ENCODE measurements at places on chromosomes 6 and 20. TPM values are rescaled to one million over a fixed set of nuclear protein-coding genes. Genes with fewer than 3 reads are reported as not detected.

MCHR2 gene
- polyA plus RNA-seq, result not detected

PTK7 gene
- polyA plus RNA-seq, result 4.8 TPM

ZSCAN23 gene
- polyA plus RNA-seq, result 0.93 TPM

TNFRSF6B gene
- polyA plus RNA-seq, result 2.9 TPM

TMEM74B gene
- 6.6 TPM for polyA plus RNA-seq

APOBEC2 gene
- polyA plus RNA-seq, result 237 TPM

ANKS1A gene
- 11.0 TPM for polyA plus RNA-seq

CCN5 gene
- polyA plus RNA-seq, result 11.0 TPM

ZC3H12D gene
- polyA plus RNA-seq, result 0.19 TPM

ANGPT4 gene
- polyA plus RNA-seq, result 0.08 TPM

ZNF391 gene
- polyA plus RNA-seq, result 0.30 TPM

TCP11 gene
- not detected for polyA plus RNA-seq

BCAS1 gene
- not detected for polyA plus RNA-seq

MAPK14 gene
- polyA plus RNA-seq, result 7.0 TPM

EYA2 gene
- 0.30 TPM for polyA plus RNA-seq

SCAF8 gene
- polyA plus RNA-seq, result 10.5 TPM

ALDH8A1 gene
- polyA plus RNA-seq, result 0.53 TPM

ZBTB24 gene
- polyA plus RNA-seq, result 1.9 TPM

EYS gene
- not detected for polyA plus RNA-seq

IL17F gene
- not detected for polyA plus RNA-seq

RPP40 gene
- 4.0 TPM for polyA plus RNA-seq

PRDM13 gene
- not detected for polyA plus RNA-seq

L3MBTL3 gene
- polyA plus RNA-seq, result 0.53 TPM

PNLDC1 gene
- 0.04 TPM for polyA plus RNA-seq

LY6G6F gene
- polyA plus RNA-seq, result not detected

PNPLA1 gene
- polyA plus RNA-seq, result not detected

NRN1 gene
- 10.5 TPM for polyA plus RNA-seq

OTOR gene
- not detected for polyA plus RNA-seq

KCNB1 gene
- 0.84 TPM for polyA plus RNA-seq

RBM38 gene
- 112 TPM for polyA plus RNA-seq

SPATA25 gene
- 2.7 TPM for polyA plus RNA-seq

LGSN gene
- polyA plus RNA-seq, result not detected

PPIL6 gene
- 4.1 TPM for polyA plus RNA-seq

ELOVL2 gene
- polyA plus RNA-seq, result 1.6 TPM

PSORS1C2 gene
- polyA plus RNA-seq, result not detected

TLDC2 gene
- polyA plus RNA-seq, result 0.15 TPM

TRIM15 gene
- polyA plus RNA-seq, result not detected

UNC93A gene
- not detected for polyA plus RNA-seq

MLIP gene
- 130 TPM for polyA plus RNA-seq

AIF1 gene
- 6.7 TPM for polyA plus RNA-seq

DEFB128 gene
- not detected for polyA plus RNA-seq

RPN2 gene
- polyA plus RNA-seq, result 36.3 TPM

HTR1E gene
- not detected for polyA plus RNA-seq

POU3F2 gene
- polyA plus RNA-seq, result not detected

COL19A1 gene
- 0.72 TPM for polyA plus RNA-seq

CASS4 gene
- polyA plus RNA-seq, result 0.38 TPM
